ENCODE measurements at places on chromosomes 7 and 10.

DNA sequence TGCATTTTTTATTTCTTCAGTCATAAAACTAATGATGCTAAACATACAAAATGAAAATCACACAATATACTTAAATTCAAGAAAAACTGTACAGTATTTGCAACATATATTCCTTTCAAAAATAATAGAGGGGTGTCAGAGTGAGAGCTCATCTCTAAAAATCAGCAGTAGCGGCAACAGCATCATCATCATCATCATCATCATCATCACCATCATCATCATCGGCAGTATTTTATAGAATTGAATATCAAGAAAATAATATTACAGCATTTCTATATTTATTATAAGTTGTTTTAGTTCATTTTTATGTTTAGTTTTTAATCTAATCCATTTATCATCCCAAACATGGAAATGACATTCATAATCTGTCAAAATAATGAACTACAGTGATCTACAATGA is 67.4 kb upstream of the PPP1R3A start:
- DNase-seq, result no peak

DNA sequence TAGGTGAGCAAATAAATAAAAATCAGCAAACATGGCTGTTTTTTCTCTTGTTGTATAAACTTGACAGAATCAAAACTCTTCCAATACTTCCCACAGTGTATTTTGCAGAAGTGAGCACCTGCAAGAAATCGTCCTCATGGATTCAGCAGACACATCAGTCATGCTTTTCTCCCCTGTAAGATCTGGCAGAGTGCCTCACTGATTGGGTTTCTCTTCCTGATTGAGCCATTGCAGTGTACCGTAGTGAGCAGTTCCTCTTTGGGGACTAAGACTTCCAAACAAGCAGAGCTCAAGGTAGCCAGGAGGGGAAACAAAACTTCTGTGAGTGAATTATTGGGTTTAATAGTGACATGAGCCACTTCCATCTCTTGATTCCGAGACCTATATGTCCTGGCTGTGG is 2.2 kb upstream of the CCDC3 start:
- DNase-seq, result no peak

GRCh38 chr7:71739520-71740173 is 607.7 kb downstream of the GALNT17 start:
- DNase-seq, result no peak

DNA sequence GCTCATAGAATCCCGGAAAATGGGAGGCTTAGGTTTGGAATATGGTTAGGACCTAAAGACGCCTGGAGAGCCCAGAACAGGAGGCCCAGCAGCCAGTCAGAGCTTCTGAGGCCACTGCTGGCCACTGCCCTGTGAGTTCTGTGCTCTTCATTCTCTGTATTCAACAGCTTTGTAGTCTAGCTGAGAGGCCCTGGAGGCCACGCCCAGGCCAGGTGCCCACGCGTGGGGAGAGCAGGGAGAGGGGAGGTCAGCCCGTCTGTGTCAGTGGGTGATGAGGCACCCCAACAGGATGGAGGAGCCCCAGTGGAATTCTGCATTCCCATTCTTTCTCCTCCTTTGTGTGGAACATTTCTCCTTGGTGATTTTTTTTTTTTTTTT is 29.1 kb downstream of the IL15RA start:
- no peak for DNase-seq

DNA sequence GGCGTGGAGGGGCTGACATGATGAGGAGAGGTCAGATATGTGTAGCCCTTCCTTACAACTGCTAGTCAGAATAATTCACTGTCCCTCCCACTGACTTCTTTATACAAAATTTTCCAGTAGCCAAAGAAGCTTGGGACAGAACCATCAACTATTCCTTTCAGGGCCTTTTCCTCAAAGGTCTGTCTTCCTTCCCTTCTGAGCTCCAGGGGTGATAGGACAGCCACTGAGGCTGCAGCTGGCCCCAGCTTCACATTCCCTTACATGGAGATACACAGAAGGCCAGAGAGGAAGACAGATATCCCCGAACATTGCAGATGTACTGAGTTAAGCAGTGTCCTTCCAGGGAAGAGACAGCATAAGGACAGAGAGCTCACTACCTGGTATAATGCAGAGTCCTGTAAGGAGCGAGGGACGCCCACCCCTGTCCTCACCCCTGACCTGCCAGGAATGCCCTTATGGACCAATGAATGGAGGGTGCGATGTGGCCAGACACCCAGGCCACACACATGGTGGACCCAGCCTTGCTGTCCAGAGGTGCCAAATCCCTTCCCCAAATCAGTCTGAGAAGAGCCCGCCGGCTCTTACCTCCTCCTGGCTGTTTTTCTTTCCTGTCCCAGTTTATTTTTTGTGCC is 754.7 kb downstream of the GRID1 start:
- no peak for DNase-seq

GRCh38 chr7:95811846-95812445 is 39.6 kb downstream of the DYNC1I1 start:
- no peak for DNase-seq

- no peak for DNase-seq
Observed at GRCh38 chr10:95789902-95790301, 33.9 kb downstream of the ENTPD1 start.

DNA sequence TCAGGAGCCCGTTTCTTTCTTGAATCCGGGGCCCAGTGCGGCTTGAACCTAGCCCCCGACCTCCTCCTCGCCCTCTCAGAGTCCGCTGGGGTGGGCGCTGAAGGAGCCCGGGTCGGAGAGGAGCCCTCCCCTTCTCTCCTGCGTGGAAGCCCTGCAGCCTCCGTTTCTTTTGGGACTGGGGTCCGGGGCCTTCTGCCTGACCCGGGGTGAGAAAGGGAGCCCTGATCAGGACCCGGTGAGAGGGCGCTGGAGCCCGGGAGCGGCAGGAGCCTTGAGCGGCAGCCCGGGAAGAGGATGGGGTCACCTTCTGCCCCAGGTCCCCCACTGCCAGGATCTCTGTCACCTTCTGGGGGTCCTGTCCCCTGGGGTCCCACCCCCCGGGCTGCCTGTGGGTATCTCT is 162.3 kb downstream of the ZNF33B start:
- no peak for DNase-seq

DNA sequence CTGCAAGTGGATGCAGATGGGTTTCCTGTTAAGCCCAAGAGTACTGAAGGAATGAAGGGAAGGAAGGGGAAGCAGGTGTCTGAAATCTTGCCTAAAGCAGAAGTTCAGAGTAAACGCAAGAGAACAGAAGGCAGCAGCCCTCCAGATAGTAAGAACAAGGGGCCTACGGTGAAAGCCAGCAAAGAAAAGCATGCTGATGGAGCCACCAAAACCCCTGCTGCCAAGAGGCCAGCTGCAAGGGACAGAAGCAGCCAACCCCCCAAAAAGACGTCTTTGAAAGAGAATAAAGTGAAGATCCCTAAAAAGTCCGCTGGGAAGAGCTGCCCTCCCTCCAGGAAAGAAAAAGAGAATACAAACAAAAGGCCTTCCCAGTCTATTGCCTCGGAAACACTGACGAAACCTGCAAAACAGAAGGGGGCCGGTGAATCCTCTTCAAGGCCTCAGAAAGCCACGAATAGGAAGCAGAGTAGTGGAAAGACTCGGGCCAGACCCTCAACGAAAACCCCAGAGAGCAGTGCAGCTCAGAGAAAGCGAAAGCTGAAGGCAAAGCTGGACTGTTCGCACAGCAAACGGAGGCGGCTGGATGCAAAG is 152.5 kb downstream of the LCOR start:
- DNase-seq, result no peak

DNA sequence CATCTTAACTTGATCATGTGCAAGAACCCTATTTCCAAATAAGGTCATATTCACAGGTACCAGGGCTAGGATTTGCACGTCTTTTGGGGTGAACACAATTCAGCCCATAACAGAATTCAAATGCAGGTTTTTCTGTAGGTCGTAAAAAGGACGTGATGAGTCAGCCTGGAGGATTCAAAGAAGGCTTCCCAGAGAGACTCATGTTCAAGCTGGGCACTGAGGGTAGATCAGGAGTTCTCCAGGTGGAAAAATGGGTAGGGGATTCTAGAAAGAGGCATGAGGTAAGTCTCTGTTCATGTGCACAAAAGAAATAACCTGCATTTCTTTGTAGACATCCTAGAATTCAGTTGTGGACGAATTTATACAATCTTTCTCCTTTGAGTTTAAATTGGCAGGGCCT is 160.4 kb downstream of the RPS24 start:
- DNase-seq, result no peak
